ENCODE measurements at places on chromosomes 5 and 9.
A peak's percentile ranks its signal among the peaks of the same experiment; 100 is the strongest.

DNA sequence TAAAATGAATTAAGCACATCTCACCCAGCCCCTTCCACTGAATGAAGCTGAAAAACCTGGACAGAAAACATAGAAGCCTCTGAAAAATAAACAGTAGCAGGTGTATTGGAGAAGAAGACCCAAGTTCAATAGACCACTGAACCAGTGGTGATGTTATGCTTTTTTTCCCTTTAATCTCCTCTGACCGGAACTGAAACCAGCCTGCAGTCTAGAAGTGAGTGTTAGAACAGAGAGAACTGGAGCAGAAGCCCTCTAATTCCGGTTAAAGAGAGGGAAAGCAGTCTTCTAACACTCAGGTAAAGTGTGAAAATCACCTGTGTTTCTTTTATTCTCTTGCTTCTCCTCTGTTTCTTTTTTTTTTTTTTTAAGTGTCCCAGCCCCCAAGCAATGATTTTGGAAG, 83.5 kb upstream of the CCL21 start:
- no peak for DNase-seq

DNA sequence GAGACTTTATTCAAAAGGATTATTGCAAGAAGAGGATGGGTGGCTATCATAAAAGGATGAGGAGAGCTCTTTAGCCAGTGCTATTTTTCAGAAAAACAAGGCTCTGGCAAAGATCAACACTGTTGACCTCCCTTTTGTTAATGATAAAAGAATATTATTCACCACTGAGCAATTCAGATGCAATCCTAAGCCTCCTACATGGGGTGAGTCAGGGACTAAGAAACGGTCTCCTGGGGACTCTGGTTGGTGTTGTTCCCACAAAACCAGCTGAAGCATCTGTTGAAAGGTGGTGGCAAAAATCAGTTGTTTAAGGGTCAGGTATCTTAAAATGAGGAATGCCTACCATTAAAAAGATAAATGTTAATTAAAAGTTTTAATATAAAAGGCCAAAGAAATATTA, 7.7 kb upstream of the GCNT1 start:
- DNase-seq, result no peak

- DNase-seq, result no peak
Observed at GRCh38 chr5:179862891-179863290, 4.3 kb upstream of the MRNIP start.

DNA sequence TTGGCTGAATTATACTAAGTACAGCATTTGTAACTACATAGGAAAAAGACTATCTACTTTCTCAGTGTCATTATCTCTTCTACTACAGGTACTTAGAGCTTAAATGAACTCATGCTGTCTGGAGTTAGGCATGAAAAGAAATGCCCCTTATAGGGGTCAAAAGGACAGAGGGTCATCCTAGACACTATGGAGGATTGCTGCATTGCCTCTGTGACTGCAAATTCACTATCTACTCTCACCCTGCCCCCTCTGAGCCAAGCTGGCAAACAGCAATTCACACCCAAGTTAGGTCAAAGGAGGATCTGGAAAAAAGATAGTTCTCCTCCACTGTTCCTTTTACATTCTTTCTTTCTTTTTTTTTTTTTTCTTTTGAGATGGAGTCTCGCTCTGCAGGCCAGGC, 36.7 kb downstream of the ANKRD31 start:
- no peak for DNase-seq

- no peak for DNase-seq
Observed at GRCh38 chr5:33662722-33663427, 222.1 kb downstream of the TARS1 start.

- no peak for DNase-seq
Observed at GRCh38 chr5:3948838-3949237, 353.2 kb downstream of the IRX1 start.

GRCh38 chr5:20678386-20678785, 690.4 kb upstream of the CDH18 start:
- no peak for DNase-seq

GRCh38 chr5:17314907-17315471, 97.6 kb downstream of the BASP1 start:
- no peak for DNase-seq

- no peak for DNase-seq
Observed at GRCh38 chr9:68746525-68746924, 41.5 kb downstream of the PIP5K1B start.

GRCh38 chr5:132708645-132709044, 28.7 kb downstream of the KIF3A start:
- no peak for DNase-seq

DNA sequence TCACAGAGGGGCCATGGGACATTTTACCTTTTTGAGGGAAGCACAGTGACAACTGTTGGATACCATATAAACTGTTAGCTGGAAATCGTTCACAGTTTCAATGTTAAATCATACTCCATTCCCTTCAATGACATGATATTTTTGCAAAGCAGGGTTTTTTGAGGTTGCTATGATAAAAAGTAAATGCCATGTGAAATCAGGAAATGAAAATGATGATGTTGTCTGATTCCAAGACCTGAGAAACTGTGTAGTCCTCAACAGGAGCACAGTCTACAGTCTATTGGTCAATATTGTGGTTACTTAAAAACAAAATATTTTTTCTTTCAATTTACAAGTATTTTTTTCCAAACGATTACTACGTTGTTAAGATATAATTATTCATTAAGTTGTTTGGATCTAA, 24.0 kb upstream of the ADAM19 start:
- DNase-seq, result no peak

GRCh38 chr5:81726297-81726696, 24.6 kb downstream of the SSBP2 start:
- DNase-seq, result no peak

DNA sequence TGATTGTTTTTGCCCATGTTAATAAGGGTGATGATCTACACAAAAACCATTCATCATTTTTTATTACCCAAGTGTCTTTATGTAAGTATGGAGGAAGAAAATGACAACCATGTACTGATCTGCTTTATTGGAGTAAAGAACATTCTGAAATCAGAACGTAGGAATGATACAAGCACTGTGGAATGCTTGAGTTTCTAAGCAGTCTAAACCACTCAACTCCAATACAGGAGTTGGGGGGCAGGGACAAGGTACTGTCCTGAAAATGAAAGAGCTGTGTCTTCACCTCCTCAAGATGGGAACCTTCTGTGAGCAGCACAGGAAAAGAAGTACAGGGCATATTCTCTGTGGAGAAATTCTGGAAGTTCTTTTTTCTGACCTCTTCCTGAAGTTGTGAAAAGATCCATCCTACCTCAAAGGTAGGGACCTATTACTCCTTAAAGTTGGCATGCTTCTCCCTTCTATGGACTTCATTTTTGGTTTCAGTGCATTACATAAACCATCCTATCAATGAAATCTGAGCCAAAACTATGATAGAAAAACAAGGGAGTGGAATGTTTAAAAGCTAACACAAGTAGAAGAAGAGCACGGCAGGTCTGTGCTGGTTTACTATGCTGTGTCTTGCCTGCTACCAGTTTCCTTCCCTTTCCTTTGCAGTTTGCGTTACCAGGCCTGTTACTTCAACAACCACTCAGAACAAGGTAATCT, 202.6 kb downstream of the SEMA5A start:
- no peak for DNase-seq

GRCh38 chr9:15007698-15008097, 97.5 kb upstream of the FREM1 start:
- no peak for DNase-seq

DNA sequence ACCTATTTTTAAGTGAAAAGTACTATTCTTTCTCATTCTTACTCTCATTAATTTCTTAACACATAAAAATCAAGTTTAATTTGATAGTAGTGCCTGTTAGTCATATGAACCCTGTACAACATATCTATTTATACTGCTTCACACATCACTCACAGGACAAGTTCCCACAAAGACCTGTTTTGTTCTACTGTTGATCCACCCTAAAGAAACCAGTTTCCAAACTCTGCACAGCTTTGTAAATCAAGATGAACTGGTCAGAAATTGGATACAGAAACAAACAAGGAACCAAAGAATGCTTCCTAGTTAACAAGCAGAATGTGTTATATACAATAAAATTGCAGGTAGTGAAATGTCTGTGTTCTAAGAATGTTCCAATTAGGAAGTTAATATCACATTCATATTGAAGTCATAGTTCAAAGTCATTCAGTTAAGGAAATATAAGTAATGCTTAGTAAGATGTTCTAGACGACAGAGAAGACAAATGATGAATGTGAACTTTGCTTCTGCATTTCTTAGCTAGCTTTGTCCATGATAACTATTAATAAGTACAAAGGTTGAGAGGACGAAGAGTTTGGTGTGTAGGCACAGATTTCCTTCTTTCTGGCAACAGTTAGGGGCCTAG, 33.4 kb downstream of the C9orf85 start:
- no peak for DNase-seq

GRCh38 chr9:95773053-95773418, 102.5 kb upstream of the ERCC6L2 start:
- DNase-seq, result no peak

DNA sequence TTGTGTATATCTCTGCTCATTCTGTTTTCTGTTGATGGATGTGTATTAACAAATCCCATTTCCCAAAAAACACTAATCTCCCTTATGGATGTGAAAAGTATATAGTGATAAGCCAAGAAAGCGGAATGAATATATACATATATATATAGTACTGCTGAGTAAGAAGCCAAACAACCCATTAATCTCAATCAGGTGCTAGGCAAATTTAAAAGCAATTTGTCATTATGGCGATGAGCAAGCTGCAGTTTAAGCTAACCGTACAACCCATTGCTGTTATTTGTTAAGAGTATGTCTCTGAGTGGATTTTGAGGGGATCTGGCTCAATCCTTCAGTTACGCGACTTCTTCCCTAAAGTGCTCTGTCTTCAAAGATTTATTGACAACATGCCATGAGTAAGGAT, 640.4 kb upstream of the ARRDC3 start:
- DNase-seq, result no peak

- DNase-seq, result no peak
Observed at GRCh38 chr9:13491138-13491492, 211.6 kb upstream of the MPDZ start.

DNA sequence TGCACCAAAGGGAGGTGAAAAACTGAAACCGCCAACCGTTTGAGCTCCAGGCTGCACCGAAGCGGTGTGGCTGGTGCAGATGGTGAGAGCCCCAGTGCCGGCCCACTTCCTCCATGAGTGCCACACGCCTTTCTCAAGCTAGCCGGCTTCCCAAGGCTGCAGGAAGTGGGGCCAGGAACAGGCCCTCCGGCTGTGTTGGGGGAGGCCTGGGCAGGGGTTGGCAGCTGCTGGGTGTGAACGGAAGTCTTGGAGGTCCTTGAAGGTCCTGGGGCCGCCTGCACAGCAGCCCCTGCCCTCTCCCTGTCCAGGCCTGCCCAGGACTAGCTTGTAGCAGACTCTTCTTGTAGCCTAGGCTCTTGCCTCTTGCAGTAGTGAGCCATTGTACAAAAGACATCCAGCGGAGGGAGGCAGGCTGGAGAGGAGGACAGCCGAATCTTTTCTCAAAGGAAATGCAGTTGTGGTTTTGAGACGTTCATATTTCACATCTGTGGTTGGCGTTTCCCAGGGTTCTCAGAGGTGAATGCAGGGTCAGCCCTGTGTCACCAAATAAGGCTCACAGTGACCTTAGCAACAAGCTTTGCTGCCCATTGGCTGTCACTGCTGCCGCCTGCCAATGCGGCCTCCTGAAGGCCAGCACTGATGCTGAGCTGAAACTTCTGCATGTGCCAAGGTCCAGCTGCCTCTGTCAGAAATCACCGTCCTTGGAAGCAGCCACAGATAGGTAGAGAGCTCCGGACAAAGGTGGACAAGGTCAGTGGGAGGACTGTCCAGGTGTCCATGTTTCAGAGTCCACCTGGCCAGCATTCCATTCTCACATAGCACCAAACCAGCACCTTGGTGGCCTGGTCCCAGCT, 23.9 kb downstream of the IRF1 start:
- peak; percentile 50 for DNase-seq

- no peak for DNase-seq
Observed at GRCh38 chr5:135135530-135136226, 101.7 kb upstream of the PITX1 start.

DNA sequence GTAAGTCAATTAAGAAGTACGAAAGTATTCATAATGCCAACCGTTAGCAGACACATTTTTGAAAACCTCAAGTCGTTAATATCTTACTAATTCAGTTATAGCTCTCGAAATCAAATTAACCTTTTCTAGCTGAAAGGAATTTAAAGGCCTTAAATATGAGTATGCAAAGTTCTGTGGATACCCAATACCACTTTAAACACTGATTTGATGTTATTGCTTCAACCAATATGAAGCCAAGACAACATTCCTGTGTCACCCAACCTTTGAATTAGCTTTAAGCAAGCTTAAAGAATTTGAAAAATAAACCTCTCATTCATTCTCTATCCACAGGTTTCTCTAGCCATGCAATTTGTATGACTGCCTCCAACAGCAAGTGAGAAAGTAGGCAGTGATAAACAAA, 204.5 kb downstream of the MCTP1 start:
- no peak for DNase-seq

DNA sequence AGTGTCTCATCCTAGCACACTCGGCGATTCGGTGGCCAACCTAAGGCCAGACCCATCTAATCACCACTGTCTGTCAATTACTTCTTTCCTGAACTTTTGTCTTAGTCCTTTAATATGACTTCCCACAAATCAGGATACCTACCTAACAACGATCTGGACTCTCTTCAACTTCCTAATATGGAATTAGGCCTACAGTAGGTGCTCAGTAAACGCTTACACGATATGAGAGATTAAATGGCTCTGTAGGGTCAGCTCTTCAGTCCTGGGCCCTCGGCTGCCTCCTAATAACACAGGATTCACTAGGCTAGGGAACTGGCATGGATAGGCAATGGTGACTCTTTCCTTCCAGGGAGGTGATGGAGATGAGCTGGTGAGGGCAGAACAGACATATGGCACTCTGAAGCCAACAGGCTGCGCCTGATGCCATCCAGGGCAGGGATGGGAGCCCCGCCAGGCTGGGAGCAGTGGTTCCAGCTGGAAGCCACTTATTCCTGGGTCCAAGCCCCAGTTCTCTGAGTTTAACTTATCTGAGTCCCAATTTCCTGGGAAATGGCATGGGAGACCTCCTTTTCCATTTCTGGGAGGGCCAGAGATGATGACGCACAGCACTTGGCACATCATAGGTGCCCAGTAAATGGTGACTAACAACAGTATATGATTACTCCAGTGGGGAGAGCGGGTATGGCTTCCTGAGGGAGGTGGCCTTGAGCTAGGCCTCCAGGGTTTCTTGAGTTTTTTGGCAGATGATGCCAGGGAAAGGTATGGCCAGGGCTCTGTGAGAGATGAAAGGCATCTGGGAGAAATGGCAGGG, 7.3 kb downstream of the PDGFRB start:
- DNase-seq, result no peak

DNA sequence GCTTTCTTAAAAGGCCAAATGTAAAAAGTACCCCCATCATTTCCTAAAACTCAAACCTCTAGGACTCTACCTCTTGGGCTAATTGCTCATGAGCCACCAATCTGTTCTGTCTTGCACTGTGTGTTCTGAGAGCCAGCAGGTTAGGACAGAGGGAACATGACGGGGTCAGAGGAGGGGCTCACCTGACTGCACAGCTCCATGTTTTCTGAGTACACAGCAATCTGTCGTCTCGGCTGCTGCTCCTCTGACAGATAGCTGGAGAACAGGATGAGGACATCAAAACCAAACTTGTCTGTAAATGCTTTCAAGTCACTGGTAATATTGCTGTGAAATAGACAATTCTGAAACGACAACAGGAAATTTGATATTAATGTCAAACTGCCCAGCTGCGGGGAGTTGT, 50.9 kb upstream of the PCA3 start:
- no peak for DNase-seq

- DNase-seq, result no peak
Observed at GRCh38 chr9:14479163-14479560, 165.2 kb upstream of the NFIB start.

All from stimulated activated CD4-positive, alpha-beta T cell treated with anti-CD3 and anti-CD28 coated beads, Interleukin-15, amount 100 ng/mL, for 48 hours (primary cell).